ENCODE measurements at places on chromosomes 4 and X. TPM values are rescaled to one million over a fixed set of nuclear protein-coding genes. Genes with fewer than 3 reads are reported as not detected.

Gene TAF9B
- total RNA-seq, result 35.1 TPM

Gene CXCL1
- total RNA-seq, result 0.55 TPM

Gene TMEM35A
- 11.5 TPM for total RNA-seq

Gene SYTL5
- total RNA-seq, result 8.2 TPM

Gene NLRP2B
- 0.16 TPM for total RNA-seq

Gene PNMA6F
- not detected for total RNA-seq

Gene GPR173
- 7.6 TPM for total RNA-seq

Gene CCDC158
- total RNA-seq, result 1.7 TPM

Gene TECRL
- total RNA-seq, result 0.16 TPM

All from ureter (tissue), 1 donor.